CD4-positive, alpha-beta T cell treated with Interleukin-17A for 4 hours (primary cell): ENCODE measurements at places on chromosomes 6 and 20.

DNA sequence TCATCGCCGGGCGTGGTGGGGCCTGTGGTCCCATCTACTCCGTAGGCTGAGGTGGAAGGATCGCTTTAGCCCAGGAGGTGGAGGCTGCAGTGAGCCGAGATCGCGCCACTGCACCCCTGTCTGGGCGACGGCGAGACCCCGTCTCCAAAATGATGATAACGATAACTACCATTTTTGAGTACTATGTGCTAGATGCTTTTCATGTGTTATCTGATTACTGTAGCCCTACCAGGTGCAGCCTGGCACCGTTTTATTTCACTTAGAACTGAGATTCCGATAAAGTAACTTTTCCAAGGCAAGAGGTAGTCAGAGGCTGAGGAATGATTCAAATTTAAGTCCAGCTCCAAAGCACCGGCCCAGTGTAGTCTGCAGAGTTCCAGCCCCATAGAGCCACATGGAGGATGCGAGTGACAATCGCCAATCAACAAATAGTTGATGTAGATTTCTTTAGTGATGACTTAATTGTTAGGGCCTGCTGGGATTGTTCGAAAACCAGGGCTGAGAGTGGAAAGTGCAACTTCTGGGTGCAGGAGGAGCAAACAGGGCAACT is 727 bp downstream of the ERMARD start:
- no peak for DNase-seq

DNA sequence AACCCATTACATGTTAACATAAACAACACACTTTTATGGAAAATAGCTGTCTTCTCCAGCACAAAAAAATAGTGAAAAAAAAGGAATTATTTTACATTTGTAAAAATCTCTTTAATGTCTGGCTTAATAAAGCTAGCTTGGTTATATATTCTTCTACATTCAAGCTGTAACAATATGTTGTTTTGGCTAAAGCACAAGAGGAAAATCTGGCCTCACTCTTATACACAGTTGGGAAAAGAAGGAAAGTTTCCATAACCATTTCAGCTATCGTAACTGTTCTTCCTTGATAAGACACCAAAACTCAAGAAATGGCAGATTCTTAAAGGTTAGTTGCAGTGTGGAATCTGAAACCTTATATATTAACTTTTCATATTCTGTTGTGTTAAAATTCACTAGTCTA is 7.6 kb downstream of the HLA-DOB start:
- no peak for DNase-seq

DNA sequence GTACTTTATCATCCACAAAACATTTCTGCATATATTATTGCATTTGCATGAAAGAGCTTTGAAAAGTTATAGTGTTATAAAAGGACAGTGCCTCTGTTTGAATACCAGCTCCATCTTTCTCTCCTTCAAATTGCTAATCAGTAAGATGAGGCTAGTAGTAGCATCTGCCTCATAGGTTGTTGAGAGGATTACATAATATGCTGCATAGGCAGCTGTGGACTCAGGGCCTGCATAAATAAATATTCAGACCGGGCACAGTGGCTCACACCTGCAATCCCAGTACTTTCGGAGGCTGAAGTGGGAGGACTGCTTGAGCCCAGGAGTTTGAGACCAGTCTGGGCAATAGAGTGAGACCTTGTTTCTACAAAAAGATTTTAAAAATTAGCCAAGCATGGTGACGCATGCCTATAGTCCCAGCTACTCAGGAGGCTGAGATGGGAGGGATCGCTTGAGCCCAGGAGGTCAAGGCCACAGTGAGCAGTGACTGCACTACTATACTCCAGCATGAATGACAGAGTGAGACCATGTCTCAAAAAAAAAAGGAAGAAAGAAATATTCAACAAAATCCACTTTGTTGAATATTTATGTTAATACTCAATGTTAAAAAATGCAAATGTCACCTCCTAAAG is 18.3 kb upstream of the SEC63 start:
- no peak for DNase-seq

DNA sequence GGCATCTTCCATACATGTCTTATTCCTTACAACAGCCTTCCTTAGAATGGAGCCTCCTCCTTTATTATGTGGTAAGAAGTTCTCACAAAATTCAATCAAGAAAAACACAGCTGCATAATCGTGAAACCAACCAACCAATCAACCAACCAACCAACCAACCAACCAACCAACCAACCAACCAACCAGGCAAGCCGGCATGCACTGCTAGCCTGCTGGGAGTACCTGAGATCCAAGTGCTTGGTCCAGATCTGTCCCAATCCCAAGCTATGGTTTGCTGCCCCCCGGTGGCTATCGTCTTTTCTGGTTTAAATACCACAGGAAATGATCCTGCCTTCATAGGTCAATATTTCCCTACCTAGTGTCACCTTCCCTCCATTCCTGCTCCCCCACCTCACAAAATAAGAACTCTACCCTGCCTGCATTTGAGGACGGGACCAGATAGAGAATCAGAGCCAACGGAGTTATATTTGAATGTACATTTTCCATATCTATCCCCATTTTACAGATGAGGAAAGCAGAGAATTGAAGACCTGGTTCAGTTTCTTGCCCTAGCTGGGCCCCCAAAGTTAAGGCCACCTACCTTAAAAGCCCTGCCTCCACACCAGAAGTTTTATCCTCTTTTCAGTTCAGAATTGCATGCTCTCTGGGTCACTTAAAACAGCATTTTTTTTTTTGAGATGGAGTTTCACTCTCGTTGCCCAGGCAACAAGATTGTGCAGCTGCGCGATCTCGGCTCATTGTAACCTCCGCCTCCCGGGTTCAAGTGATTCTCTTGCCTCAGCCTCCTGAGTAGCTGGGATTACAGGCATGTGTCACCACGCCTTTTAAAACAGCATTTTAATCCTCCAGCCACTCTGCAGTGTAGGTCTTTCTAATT is 27.1 kb downstream of the RAB44 start:
- DNase-seq: peak; percentile 69

DNA sequence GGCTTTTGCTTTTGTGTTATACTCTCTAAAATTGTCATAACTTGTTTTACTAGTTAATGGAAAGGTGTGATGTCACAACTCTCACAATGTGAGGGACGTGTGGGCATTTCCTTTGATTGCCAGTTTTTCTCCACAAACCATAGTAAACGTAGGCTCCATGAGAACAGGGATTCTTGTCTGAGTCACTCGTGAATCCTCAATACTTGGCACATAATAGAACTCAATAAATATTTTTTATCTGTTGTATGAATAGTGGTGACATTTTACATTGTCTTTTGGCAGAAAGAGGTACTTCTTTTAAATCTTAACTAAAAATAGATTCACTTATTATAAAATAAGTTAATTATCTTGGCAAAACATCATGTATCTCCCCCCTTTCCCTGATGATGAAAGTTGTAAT is 69.0 kb upstream of the CNKSR3 start:
- no peak for DNase-seq

DNA sequence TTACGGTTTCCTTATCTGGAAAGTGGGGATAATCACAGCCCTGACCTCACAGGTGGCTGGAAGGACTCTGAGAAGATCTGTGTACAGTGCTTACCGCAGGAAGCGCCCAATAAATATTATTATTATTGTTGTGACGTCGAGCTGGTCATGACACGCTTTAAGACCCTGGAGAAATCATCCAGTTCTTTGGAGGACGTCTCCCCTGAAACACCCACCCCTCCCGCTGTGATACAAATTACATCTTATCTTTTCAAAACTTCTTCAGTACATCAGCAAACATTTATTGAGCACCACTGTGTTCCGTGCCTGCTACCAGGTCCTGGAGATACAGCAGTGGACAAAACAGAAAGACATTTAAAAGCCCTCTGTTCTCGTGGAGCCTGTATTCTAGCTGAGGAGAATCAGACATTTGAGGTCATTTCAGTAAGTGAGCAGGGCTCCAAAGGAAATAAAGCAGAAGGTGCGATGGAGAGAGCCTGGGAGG is 118.7 kb downstream of the CEBPB start:
- no peak for DNase-seq

DNA sequence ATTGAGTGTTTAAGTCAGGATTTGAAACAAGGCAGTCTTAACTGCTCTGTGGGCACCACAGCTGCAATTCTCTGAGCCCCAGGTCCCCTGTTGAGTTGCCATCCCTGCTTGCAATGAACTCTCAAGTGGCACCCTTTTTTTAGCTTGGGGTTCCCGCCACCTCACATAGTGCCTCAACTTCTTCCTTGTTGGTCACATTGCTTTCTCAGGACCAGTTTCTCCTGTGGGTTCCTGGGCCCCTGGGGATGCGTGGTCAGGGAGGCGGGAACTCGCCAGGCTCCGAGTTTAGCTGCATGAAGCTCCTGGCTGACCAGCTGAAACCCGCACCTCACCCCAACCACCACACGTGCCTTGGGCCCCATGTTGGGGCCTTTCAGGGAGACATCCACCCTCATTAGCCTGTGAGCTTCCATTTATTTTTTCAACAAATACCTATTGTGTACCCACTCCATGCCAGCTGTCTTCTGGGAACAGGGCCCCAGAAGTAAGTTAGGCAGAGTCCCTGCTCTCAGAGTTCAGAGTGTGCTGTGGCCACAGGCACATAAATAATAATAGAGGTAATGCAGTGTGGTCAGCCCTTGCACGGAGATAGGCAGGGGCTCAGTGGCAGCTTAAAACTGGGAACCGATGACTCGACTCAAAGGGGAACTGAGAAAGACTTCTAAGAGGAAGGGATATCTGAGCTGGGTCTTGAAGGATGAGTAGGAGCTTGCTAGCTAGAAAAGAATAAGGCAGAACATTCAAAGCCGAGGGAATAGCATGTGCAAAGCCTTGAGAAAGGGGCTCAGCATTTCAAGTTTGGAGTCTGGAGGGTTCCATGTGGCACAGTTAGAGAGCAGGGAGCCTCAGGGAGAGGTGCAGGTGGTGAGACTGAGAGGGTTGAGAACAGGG is 33.9 kb upstream of the FAM83D start:
- no peak for DNase-seq

- no peak for DNase-seq
These were observed 209.6 kb upstream of the SSTR4 start for GRCh38 chr20:22825546-22825945.

DNA sequence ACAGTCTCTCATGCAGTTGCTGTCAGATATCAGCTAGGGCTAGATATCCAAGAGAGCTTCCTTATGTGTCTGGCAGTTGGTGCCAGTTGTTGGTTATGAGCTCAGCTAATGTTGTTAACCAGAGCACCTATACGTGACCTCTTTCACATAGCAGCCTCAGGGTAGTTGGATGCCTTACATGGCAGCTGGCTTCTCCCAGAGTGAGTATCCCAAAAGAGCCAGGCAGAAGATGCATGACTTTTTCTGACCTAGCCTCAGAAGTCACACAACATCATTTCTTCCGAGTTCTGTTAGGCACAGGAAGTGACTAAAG is 175.7 kb downstream of the VEGFA start:
- no peak for DNase-seq

- DNase-seq: no peak
These were observed 31.4 kb downstream of the RIN2 start for GRCh38 chr20:19789446-19789845.

DNA sequence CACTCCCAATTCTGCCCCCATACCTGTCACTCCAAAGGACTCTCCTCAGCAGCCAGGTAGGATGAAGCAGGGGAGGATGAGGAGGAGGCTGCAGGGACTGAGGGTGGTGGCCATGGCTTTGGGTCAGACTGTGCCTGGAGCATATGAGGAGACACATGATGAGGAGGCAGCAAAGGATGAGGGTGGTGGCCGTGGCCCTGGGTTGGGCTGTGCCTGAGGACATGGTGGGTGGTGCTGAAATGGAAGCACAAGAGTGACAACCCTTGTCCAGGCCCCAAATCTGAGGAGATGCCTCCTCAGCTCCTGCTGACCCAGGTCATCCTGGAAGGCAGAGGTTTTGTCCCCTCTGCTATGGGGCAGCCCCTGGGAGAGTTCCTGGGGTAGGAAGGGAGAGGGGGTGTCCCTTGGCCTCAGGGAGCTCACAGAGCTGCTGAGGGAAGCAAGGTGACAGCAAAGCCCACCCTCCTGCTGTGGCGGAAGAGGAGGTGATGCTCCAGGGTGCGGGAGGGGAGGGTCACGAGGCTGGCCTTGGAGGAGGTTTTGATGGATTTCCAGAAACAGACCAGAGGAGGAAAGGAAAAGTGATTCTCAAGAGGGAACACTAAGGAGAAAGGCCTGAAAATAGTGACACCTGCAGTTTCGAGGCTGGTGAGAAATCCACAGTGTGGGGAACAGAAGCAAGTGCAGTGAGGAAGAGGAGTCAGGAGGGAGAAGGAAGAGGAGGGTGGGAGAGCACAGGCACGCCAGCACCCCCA is 4.6 kb downstream of the RAET1G start:
- no peak for DNase-seq

DNA sequence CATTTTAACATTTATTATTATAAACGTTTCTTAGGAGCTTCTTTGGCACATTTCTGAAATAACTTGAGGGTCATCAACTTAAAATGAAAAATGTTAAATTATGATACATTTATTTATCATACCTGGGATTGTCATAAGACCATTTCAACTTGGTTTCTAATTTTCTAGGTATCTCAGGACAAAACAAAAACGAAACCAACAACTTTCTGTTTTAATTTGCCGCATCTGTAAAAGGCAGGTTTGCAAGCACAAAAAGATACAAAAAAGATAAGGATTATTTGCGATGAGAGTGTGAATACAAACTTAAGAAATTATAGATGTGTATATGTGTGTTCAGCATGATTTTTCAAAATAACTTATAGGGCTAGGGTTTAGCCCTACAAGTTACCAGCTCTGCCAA is 395.0 kb upstream of the RUNX2 start:
- DNase-seq: no peak

DNA sequence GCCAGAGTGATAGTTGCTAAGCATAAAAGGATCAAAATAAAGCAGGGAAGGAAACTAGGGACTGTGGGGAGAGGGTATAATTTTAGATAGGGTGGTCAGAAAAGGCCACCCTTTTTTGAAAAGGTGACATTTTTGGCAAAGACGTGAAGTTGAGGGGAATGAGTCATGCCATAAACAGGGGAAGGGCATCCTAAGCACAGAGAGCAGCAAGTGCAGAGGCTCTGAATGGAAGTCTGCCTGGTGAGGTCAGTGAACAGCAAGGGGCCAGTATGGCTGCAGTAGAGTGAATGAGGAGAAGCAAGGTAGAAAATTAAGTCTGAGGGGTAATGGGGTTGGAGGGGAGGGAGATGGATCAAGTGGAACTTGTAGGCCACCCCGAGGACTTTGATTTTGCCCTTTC is 2.4 kb downstream of the KLC4 start:
- no peak for DNase-seq

DNA sequence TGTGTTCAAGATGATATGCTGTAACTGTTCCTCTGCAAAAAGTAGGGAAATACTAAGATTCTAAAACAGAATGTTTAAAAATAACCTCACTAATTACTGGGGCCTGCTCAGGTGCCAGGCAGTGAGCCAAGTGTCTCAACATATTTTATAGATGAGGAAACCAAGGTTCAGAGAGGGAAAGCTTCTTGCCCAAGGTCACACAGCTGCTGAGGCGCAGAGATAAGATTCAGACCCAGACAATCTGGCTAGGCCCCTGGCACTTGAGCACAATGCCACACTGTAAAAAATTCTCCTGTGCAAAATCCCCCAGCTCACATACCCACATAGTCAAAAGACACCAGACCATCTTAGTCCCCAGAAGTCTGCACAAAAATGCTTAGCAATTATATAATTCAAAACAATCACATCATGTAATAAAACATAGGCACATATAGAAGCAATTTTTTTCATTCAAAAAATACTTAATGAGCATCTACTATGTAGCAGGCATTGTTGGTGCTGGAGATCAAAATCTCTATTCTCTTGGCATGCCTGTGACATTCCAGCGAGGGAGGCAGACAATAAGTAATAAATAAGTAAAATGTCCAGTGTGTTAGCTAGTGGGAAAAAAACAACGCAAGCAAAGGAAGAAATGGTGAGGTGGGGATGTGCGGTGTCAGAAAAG is 10.3 kb downstream of the PREX1 start:
- no peak for DNase-seq
